ENCODE measurements at places on chromosomes 12 and 14. TPM values are rescaled to one million over a fixed set of nuclear protein-coding genes. Genes with fewer than 3 reads are reported as not detected.

GRCh38 chr12:32828552-32828951 lies 68.0 kb downstream of the PKP2 start:
- no peak for DNase-seq

DNA sequence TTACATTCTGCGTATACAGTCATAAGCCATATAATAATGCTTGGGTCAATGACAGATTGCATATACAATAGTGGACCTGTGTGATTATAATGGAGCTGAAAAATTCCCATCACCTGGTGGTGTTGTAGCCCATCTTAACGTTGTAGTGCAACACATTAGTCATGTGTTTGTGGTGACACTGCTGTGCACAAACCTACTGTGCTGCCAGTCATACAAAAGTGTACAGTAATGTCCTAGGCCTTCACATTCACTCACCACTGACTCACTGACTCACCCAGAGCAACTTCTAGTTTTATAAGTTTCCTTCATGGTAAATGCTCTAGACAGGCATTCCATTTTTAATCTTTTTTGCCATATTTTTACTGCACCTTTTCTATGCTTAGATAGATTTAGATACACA lies 194.8 kb upstream of the SEL1L start:
- DNase-seq: no peak

DNA sequence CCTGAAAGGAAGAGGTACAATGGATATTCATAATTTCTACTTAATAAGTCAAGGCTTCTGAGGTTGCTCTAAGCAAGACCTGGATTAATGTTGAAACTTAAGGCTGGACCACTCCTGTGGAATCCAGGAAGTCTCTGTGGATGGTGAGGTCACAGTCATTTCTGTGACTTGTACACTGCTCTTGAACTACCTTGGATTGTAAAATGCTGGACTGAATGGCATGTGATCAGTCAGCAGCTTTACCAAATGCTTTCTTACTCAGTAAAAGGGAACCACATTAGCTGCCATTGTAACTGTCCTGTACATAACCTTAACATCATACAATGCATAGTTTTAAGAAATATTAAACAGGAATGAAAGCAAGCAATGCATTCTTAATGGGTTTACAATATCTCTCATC lies 182.9 kb downstream of the NOVA1 start:
- no peak for DNase-seq

DNA sequence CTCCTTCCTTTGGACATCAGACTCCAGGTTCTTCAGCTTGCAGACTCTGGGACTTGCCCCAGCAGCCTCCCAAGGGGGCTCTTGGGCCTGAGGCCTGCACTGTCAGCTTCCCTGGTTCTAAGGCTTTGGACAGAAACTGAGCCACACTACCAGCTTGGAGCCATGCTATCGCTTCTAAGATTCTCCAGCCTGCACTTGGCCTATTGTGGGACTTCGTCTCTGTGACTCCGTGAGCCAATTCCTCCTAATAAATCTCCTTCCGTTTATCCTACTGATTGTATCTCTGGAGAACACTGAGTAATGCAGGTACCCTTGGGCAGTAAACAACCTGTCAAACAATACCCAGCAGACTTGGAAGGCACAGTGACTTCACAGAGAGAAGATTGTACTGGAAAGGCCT lies 24.9 kb upstream of the RHOJ start:
- no peak for DNase-seq

- no peak for DNase-seq
These were observed 8.4 kb upstream of the TUBA1A start for GRCh38 chr12:49197256-49197655.

- no peak for DNase-seq
These were observed 30.9 kb downstream of the PELI2 start for GRCh38 chr14:56149151-56149550.

DNA sequence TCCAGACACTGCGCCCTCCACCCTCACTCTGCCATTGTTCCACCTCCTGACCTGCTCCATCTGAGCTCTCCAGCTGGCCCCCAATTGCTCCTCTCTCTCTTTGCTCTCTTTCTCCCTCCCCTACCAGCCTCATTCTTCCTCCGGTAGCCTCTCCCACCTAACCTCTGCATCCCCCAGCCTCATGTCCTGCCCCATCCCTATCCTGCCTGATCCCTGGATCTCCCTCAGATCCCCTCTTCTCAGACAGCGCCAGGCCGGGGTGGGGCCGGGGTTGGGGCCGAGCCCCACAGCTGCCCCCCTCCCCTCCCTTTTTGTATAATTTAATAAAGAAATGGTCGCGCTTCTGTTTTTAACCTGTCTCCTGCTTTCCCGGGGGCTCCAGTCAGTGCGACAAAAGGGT lies 1.7 kb upstream of the LAG3 start:
- no peak for DNase-seq

DNA sequence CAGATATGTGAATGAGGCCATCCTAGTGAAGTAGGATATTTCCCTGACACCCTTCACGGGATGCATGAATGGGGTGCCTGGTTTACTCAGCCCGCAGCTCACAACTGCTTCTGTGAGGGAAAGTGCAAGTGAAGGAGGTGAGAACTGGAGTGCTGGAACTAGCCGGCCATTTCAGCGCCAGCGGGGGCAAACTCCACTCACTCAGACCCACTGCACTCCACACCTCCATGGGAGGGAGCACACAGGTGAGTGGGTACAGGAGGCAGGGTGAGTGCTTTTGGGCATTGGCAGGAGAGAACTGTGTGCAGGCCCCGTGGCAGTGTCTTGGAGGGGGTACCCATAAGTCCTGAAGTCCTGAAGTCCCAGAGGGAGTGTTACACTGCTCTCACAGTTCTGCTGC lies 1008.4 kb downstream of the SLC6A15 start:
- no peak for DNase-seq

GRCh38 chr12:22130671-22131070 lies 84.7 kb downstream of the CMAS start:
- no peak for DNase-seq

- DNase-seq: no peak
These were observed 87.3 kb upstream of the RMST start for GRCh38 chr12:97375310-97375709.

DNA sequence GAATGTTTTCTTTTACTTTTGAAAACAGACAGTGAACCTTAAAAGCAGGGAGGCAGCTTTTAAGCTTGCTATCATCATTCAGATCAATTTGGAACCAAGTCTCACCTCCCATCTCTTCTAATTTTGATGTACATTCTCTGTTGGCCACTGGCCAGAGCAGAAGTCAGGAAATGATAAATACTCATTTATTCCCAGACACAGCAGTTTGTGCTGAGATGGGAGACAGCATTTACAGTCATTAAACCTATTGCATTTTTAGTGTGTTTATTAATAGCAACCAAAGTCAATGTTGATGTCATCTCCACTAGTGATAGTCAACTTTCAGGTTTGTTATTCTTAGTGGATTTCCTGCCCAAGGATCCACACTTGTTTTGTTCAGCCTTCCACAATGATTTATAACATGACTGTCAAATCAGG lies 320.0 kb upstream of the ATP2B1 start:
- DNase-seq: no peak

- DNase-seq: no peak
These were observed 47.3 kb upstream of the TUNAR start for GRCh38 chr14:95829321-95829720.

GRCh38 chr12:87280356-87280755 lies 748.8 kb downstream of the C12orf50 start:
- no peak for DNase-seq

DNA sequence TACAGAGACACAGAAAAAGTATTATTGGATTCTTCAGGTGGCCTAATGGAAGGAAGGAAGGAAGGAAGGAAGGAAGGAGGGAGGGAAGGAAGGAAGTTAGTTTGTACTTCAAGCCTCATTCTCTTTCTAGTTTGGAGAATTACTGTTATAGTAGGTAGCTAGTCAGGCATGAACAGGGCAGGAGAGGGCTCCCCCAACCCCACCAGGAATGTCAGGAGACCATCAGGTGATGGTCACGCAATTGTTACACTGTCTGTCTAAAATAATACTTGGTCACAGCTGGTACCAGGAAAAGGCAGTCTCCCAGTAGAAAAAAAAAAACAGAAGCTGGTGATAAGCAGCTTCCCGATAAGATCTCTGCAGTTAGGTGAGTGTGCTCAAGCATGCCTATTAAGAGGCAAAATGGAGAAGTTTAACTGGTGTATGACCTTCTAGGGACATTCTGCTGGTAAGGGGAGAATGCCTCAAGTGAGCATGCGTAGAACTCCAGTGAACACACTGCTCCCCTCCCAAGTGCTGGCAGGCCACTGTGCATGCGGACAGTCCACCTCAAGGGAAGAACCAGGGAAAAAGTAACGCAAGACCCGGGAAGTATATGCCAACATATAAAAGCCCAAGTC lies 358.4 kb upstream of the SOX5 start:
- DNase-seq: no peak

- no peak for DNase-seq
These were observed 54.2 kb upstream of the JDP2 start for GRCh38 chr14:75373616-75374015.

GRCh38 chr12:55746174-55746912 lies 3.4 kb downstream of the GDF11 start:
- no peak for DNase-seq

RTL1 gene
- total RNA-seq: not detected

OTUB2 gene
- 4.7 TPM for total RNA-seq

TSPAN11 gene
- 2.7 TPM for total RNA-seq

PELI2 gene
- 22.7 TPM for total RNA-seq

RND1 gene
- 2.1 TPM for total RNA-seq

NEUROD4 gene
- not detected for total RNA-seq

MUCL1 gene
- not detected for total RNA-seq

KCNC2 gene
- total RNA-seq: not detected

COA8 gene
- 27.4 TPM for total RNA-seq

SMIM41 gene
- not detected for total RNA-seq

NGB gene
- not detected for total RNA-seq

All from left colon (tissue), 2 donors.